WTC11 (cell line): ENCODE measurements at places on chromosomes 4 and X. TPM values are rescaled to one million over a fixed set of nuclear protein-coding genes. Genes with fewer than 3 reads are reported as not detected.

DNA sequence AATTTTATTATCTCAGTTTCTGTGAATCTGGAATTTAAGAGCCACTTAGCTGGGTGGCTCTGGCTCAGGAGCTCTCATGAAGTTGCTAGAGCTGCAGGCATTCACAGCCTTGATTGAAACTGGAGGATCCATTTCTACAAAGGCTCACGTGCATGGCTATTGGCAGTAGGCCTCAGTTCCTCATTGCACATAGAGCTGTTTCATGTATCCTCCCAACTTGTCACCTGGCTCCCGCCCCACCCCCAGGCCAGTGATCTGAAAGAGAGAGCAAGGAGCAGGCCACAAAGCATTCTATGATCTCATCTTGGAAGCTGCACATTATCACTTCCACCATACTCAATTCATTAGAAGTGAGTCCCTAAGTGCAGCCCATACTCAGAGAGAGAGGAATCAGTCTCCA is 18.5 kb upstream of the AP1AR start:
- DNase-seq = no peak

The TAPT1 gene
- 10.4 to 12.4 TPM (median 10.6 TPM) in 3 replicates for total RNA-seq

GRCh38 chrX:45172890-45173289 is 27.8 kb downstream of the DIPK2B start:
- no peak for DNase-seq

DNA sequence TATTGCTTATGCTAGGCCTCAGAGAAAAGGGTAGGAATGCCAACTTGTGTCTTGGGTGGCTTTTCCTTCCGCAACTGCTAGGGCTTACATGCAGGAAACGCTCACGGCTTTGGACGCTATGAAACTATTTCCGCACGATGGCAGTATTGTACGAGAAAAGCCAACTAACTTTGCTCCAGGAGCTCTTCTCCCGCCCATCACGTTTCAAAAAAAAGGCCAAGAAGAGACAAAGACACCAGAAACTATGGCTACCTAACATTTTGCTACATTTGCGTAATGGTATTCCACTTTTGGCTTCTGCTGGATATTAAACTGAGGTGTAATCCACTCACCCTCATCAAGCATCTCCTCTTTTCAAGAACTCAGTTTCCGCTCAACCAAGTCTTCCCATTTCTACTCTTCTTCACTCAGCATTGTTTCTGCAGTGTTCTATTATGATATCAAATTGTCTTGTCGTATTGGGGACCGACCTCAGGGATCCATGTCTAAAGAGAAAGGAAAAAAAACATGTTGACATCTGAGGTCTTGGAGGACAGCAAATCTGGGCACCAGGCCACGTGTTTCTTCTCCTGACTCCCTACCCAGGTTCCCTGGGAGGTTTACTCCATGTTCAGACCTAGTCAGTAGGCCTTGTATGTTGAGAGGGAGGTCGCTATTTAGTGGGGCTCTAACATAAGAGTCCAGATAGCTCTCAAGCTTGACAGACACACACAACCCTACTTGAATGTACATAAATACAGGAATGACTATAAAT is 239.4 kb upstream of the STK26 start:
- no peak for DNase-seq

DNA sequence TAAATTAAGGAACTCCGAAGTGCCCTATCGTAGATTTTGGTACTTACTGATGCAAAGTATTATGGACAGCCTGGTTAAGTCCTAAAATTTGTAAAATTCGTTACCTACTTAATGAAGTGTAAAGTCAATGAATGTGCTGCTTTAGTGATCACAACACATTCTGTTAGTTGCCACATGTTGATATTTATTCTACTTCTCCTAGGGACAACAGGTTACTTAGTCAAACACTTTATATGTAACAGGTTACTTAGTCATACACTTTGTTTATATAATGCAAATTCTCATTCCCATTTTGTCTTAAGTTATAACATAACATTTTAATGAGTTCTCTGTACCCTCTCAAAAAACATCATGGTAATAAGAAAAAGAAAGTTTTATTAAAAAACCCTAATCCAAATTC is 643.0 kb upstream of the FTHL17 start:
- DNase-seq = no peak

- no peak for DNase-seq
Observed at GRCh38 chr4:139025841-139026240, 10.3 kb downstream of the NOCT start.

DNA sequence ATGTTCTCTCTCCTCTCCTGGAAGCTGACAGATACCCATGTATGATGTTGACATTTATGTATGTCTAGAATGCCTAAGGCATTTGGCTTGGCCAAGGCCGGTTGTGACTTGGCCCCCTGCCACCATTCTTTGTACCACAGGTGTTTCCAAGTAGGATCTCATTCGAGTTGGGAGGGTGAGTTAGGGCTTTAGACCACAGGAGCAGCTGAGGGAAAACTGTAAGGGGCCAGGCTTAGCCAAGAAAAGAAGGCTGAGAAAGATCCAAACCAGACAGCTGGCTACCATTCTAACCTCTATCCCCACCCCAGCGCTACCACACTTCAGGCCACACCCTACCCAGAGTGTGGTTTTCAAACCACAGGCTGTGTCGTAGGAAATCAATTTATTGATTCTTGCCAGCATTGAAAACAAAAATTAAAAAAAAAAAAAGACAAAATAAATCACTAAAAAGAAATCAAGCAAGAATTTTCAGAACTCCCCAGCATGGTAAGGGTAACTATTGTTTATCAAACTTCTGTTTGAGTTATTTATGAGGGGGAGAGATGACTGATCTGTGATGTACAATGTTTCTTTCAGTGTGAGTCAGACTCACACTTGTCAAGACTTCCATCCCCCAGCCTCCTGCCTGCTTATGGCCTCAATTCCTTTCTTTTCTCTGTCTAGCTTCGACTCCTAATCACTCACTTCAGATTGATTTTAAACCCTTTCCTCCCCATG is 9.9 kb downstream of the TMSB4X start:
- no peak for DNase-seq

- peak; percentile 64 for DNase-seq
Observed at GRCh38 chrX:30735839-30736238, 82.6 kb downstream of the GK start.

The TRAPPC11 gene
- total RNA-seq = 30.0 to 35.9 TPM (median 33.6 TPM) in 3 replicates

The RIBC1 gene
- total RNA-seq = 0.94 to 1.1 TPM (median 1.1 TPM) in 3 replicates

GRCh38 chrX:74132280-74132679 is 171.7 kb upstream of the ZCCHC13 start:
- DNase-seq = no peak

- no peak for DNase-seq
Observed at GRCh38 chrX:3540105-3540504, 173.3 kb downstream of the PRKX start.

DNA sequence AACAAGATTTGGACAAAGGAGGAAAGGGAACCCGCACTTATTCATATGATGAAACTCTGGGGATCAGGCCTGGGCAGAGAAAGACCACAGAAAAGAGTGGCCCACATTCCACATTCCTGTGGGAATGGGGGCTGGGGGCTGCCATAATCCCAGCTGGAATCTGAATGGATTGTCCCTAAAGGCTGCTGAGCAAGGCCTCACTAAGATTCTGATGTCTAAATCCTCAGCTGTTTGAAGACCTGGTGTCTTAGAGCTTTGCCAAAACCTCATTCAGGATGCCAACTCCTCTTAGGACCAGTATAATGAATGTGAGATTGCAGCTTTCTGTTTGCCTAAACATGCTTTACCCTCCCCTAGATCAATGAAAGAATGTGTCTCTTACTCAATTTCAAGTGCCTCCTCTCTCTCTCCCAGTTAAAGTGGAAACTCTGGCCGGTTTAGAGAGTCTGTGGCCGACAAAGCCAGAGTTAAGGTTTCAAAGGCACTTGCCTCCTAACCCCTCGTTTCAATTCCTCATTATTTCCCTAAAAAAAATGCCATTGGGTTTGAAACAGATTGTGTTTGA is 33.3 kb upstream of the GPC4 start:
- DNase-seq = no peak
